Memory B cell (primary cell): ENCODE measurements at places on chromosomes 12 and 14.

DNA sequence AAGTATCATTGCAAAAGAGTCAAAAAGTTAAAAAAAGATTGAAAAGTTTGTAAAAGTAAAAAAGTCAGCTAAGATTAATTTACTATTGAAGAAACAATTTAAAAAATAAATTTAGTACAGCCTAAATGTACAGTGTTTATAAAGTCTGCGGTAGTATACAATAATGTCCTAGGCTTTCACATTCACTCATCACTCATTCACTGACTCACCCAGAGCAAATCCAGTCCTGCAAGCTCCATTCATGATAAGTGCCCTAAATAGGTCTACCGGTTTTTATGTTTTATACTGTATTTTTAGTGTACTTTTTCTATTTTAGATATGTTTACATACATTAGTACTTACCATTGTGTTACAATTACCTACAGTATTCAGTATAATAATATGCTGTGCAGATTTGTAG lies 43.9 kb upstream of the ABCC9 start:
- DNase-seq, result no peak

DNA sequence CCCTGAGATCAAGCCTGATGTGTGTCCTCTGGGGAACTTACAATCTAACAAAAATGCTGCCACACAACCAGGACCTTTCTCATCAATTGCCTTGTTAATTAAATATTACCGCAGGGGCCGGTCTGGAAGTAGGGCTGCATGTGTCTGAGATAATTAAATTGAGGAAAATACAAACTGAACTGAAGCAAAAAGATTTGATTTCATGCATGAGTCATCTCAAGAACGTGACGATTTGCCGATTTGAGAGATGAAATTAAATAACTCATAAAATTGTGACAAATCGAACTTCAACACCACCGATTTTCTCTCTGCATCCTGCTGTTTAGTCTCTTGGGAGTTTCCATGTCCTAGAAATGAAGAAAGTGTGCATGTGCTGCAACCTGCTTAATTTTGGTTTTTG lies 94.6 kb upstream of the DAAM1 start:
- no peak for DNase-seq

GRCh38 chr14:65849091-65849490 lies 436.6 kb downstream of the FUT8 start:
- no peak for DNase-seq

DNA sequence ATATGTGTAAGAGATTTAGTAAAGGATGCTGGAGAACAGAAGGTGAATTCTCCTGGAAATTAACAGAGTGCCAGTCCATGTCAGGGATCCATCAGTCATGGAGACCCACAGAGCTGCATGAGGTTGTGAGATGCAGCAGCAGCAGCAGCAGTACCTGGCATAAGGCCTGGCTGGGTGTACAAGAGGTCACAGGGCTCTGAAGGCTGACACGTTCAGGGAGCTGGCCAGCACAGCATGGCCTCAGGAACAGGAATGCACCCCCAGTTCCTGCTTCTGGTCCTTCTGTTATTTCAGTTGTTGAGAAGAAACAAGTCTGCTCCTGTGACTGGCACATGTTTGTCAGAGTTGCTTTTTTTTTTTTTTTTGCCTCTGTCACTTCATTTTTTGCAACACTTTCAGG lies 210.8 kb downstream of the CNTN1 start:
- no peak for DNase-seq

DNA sequence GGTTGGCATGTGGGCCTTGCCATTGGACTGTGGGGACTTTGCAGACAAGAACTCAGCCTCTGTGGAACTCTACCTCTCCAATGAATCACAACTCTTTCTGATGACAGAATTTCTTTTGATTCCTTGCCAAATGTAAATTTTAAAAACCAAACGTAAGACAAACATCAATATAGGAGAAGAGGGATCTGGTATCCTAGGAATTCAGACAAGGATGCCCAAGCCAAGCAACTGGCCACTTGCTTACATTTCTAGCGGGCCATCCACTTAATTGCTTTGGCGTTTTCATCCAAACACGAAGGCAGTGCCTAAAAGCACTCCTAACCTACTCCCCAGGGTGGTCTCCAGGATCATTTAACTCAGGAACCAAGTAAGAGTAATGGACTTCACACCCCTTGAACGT lies 23.4 kb upstream of the RAB35 start:
- DNase-seq, result no peak

DNA sequence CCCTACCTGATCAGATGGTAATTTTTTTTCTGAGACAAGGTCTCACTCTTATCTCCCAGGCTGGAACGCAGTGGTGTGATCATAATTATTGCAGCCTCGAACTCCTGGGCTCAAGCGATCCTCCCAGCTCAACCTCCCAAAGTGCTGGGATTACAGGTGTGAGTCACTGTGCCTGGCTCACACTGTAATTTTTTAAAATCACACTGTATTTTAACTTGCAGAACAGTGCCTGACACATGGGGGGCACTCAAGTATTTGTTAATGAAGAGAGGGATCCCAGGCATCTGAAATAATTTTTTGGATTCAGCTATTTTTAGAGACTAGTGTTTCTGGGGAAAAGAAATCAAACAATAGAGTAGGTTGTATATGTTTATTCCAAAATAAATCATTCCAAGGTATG lies 21.7 kb downstream of the LIMA1 start:
- DNase-seq, result no peak

- no peak for DNase-seq
Measured at GRCh38 chr12:119011231-119011630, 29.9 kb downstream of the SRRM4 start.

- DNase-seq, result no peak
Measured at GRCh38 chr14:52325630-52326029, 11.5 kb downstream of the PTGER2 start.

- no peak for DNase-seq
Measured at GRCh38 chr12:57620245-57620935, 9.2 kb downstream of the ARHGEF25 start.

- DNase-seq, result no peak
Measured at GRCh38 chr12:105228494-105228893, 7.5 kb downstream of the APPL2 start.

DNA sequence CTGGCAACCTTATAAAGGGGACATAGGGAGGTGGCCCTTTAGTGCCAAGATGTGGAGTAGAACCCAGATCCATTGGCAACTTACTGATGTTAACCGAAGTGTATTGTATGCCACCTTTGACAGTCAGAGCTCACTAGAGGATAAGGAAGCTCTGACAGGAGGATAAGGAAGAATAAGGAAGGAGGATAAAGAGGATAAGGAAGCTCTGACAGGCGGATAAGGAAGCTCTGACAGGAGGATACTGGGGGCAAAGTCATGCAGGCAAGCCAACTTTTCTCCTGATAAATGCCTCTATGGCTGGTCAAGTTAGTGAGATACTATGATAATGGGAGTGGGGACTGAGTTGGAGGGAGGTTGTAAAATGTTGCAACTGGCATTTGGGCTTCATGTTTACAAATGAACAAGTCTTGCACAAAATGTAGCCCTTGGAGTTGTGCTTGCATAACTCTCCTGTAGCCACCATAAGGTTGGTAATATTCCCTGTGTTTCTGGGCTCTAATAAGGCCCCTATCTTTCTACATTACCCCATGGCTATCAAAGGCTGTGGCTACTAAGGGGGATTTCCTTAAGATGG lies 17.7 kb upstream of the DHRS2 start:
- no peak for DNase-seq

DNA sequence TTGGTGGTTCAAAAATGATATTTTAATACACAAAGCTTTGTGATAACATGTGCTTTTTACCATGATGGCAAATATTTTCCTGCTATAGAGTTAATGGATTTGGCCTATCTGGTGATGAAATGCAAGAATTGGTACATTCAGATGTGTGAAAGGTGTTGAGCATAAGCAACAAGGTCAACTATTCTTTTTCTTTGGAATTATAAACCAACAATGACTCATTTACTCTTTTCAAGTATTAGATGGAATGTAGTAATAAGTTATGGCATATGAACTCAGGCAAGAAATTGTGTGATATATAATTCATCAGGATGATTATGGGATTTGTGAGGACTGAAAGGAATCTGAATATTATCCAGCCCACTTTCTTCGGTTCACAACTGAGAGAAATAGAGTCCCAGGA lies 471.4 kb downstream of the ETNK1 start:
- no peak for DNase-seq

DNA sequence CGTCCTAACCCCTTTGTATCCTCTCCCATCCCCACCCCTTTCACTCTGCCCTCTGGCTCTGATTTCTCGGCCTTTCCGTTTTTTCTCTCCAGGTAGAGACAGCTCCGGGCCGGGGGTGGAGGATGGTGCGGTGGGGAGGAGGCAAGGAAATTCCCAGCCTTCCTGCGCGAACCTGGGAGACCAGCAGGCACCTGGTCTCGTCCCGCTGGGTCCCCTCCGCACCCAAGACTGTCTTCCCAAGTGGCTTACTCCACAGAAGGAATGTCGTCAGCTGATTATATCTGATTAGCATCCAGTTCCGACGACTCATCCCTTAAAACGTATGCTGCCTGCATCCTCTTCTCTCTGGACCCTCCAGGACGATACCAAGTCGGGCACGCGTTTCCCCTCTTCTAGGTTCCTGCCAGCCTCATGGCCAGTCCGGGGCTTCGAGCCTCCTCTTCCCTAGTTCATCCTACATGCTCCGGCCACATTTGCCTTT lies 42.2 kb upstream of the CAPRIN2 start:
- no peak for DNase-seq

DNA sequence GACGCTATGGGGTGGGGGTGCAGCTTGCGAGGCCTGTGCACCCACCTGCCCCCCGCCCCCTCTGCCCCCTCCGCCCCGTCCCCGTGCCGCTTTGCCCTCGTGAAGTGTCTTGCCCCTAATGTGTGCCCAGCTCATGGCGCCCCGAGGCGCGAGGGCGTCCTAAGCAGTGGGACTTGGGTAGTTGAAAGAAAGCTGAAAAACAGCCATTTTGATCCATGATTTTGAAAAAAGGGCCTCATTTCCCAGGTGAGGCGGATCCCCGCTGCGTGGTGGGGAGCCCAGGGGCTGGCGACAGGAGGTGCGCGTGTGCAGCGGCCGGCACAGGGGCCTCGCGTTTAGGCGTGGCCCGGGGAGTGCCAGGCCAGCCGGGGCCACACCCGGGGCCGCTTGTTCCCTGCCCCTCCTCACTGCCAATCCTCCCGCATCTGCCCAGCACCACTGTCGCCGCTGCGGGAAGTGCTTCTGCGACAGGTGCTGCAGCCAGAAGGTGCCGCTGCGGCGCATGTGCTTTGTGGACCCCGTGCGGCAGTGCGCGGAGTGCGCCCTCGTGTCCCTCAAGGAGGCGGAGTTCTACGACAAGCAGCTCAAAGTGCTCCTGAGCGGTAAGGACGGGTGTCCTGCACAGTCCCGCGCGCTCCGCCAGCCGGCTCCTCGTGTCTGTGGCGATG lies 11.8 kb downstream of the ZFYVE21 start:
- DNase-seq, result no peak

GRCh38 chr12:132743831-132744230 lies 17.8 kb downstream of the ANKLE2 start:
- DNase-seq, result no peak

- no peak for DNase-seq
Measured at GRCh38 chr12:4246116-4246515, 27.4 kb upstream of the CCND2 start.

- DNase-seq, result no peak
Measured at GRCh38 chr12:24533716-24534352, 415.1 kb downstream of the BCAT1 start.

GRCh38 chr12:12230275-12230674 lies 36.6 kb downstream of the LRP6 start:
- DNase-seq, result no peak

- no peak for DNase-seq
Measured at GRCh38 chr12:105013892-105014291, 27.8 kb downstream of the NOPCHAP1 start.

GRCh38 chr14:101920271-101920670 lies 44.1 kb upstream of the DYNC1H1 start:
- DNase-seq, result no peak

DNA sequence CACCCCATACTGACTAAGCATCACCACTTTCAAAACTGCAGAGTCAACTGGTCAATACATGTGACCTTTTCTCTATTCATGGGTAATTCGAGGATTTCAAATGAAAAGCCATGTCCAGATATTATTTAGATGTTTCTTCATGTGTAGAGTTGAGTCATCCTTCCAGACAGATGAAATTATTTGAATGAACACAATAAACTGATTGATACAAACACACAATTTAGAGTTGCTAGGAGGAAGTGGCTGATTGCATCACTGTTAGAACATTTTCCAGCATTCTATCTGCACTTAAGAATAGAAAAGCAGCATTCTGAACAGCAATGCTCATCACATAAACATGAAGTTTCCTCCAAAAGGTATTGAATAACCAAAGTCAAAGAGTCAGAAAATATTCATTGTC lies 273.5 kb upstream of the SOX5 start:
- DNase-seq, result no peak

GRCh38 chr12:12735301-12735700 lies 18.1 kb downstream of the CDKN1B start:
- no peak for DNase-seq

- no peak for DNase-seq
Measured at GRCh38 chr14:57751400-57751799, 114.5 kb downstream of the SLC35F4 start.

DNA sequence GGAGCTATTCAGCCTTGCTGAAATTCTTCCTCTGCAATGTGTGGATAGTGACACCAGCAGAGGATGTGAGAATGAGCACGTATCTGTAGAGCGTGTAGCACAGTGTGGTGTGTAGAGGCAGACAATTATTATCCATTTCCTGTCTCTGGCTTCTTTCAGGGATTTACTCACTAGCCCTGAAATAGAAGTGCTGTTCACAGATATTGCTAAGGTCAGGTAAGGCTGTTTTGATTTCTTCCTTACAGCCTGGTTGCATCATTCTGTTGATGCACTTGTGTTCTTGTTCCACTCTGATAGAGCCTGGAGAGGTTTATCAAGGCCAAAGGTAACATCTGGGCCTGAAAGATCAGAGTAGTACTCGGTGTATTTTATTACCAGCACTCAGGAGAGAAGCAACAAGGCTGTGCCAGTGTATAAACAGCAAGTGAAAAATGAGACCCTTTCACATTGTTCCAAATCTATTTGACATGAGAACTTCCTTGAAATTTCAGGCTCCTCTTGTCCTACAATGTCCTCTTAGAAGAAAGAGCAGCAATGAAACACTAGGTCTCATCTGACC lies 16.7 kb downstream of the ARG2 start:
- DNase-seq, result no peak

GRCh38 chr12:94811611-94812010 lies 161.3 kb upstream of the TMCC3 start:
- no peak for DNase-seq

DNA sequence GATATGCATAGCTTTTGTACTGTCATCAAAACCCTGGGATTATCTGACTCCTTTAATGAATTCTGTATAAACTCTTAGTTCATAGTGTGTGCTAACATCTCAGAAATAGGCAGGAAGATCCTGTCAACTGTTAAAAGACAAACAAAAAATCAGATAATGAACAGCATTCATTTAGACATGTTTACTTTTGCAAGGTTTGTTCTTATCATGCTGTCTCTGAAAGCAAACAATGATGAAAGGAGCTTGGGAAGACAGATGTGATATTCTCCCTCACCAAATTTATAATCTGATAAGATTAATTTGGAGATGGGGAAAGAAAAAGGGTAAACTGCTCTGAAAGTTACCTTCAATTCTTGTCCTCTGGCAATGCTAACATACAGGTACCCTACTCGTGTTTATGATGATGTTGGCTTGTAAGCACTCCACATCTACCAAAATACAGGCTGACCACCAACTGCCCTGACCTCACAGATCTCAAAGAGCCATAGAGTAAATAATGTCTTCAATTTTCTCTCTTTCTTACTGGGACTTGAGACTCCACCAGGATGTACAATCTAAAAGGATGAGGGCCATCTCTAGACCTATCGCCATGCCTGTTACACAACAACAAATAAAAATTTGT lies 233.8 kb downstream of the SSPN start:
- no peak for DNase-seq
